H1 (cell line): ENCODE measurements at places on chromosomes 6 and 20. TPM values are rescaled to one million over a fixed set of nuclear protein-coding genes. Genes with fewer than 3 reads are reported as not detected.

DNA sequence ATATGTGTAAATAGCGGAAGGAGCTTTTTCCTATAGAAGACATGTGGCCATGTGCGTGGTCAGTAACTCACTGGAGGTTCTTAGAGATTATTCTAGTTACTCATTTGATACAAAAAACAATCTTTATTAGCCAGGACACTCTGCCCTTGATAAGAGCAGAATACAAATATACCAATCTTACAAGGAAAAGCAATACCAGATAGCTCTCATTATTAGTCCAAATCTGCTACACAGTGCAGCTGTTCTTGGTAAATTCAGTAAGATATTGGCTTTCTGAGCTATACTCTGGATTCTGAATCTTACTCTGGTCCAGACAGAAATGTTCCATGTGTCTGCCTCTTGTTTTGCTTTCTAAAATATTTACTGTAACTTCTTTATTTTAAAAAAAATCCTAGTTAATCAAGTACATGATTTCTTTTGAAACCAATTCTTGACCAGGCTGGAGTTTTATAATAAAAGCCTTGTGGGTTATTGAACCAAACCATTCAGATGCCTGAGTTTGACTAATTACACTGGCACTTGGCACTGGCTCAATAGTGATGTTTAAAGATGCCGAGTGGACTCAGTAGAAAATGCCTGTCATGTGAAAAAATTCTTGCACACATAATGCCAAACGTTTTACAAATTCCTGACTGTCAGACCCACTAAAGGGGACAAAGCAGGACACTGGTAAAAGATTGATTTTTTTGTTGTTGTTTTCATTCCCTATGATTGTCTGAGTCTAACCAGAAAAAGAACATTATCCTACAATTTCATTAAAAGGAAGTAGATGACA lies 242.8 kb upstream of the TCF21 start:
- DNase-seq: no peak
- H3K36me3 ChIP-seq: no peaks in the 10 kb centered on the region
- H3K4me3 ChIP-seq: no peak overlapping the region
- no peak overlapping the region for H3K27ac ChIP-seq
- no peaks in the 10 kb centered on the region for H3K27me3 ChIP-seq

DNA sequence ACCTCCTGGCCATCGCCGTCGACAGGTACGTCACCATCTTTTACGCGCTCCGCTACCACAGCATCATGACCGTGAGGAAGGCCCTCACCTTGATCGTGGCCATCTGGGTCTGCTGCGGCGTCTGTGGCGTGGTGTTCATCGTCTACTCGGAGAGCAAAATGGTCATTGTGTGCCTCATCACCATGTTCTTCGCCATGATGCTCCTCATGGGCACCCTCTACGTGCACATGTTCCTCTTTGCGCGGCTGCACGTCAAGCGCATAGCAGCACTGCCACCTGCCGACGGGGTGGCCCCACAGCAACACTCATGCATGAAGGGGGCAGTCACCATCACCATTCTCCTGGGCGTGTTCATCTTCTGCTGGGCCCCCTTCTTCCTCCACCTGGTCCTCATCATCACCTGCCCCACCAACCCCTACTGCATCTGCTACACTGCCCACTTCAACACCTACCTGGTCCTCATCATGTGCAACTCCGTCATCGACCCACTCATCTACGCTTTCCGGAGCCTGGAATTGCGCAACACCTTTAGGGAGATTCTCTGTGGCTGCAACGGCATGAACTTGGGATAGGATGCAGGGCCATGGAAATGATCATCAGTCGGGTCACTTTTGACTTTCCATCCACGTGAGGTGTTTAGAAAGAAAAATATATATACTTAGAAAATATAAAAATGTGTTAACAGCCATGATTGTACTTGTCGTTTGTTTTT lies 868 bp downstream of the MC3R start:
- H3K27ac ChIP-seq: no peak overlapping the region
- H3K4me3 ChIP-seq: no peak overlapping the region
- H3K27me3 ChIP-seq: no peaks in the 10 kb centered on the region
- H3K4me1 ChIP-seq: no peaks in the 10 kb centered on the region

DNA sequence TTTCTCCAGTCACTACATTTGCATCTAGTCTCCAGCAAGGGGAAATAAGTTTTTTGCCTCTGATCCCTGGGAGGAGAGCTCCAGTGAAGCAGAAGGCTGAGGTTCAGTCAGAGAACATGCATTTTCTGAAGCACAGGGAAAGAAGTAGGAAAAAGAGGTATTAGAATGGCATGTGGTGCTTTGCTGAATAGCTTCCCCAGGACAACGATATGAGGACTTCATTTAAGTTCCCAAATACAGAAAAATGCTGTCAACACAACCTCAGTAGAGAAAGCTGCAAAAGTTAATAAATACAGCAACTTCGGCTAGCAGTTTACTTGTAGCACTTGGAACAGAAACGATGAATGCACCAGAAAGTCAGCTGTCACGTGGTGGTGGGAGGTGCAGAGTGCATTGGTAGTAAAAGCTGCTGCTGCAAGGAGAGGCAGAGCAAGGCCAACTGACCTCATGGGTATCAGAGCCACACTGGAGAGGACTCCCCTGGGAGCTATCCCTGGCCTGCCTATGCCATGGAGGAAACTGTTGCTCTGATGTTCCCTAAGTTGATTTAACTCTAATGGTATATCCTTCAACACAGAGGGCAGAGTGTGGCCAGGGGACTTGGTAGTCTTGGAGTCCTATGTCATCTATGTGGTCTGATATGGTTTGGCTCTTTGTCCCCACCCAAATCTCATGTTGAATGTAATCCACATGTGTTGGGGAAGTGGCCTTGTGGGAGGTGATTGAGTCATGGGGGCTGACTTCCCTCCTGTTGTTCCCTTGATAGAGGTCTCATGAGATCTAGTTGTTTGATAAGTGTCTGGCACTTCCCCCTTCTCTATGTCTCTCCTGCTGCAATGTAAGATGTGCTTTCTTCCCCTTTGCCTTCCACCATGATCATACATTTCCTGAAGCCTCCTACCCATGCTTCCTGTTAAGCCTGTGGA lies 85.9 kb downstream of the ADTRP start:
- H3K4me3 ChIP-seq: no peak overlapping the region
- no peak overlapping the region; the same call in 1 of the 2 replicates for H3K27ac ChIP-seq
- DNase-seq: no peak
- no peaks in the 10 kb centered on the region for H3K27me3 ChIP-seq

DNA sequence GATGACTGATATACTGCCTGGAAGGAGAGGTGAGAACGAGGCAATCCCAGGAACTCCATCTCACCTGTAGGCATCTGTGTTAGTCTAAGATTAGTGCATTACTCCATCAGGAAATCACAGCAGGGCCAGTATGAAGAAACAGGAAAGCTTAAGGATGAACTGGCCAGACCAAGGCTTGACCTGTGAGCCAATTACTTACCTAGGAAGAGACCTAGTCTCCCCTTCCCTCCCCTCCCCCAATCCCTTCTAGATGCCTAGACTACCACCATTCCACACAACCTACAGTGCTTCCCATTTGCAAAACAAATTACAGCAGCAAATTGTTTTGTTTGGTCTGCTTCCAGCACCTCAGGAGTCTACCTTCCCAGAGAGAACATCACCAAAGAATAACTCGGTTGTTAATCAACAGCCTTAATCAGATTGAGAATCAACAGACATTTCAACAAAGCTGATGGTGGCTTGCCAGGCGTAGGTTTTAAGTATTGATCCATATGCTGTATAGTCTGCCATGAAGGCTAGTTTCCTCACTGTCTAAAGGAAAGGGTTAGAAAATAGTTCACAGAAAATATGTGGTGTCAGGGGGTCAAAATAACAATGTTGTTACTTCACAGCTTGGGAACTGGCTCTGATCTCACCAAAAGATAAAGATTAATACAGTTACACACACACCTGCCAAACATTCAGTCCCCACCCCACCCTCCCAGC lies 10.1 kb downstream of the PKHD1 start:
- H3K27ac ChIP-seq: 0 out of 2 replicates have a peak overlapping the region, but pooled peaks have one; percentile 34
- H3K27me3 ChIP-seq: no peaks in the 10 kb centered on the region; the same call in 1 of the 2 replicates
- peaks cover 17% of the 10 kb centered on the region; the same call in 1 of the 2 replicates for H3K4me1 ChIP-seq
- no peaks in the 10 kb centered on the region for H3K36me3 ChIP-seq

DNA sequence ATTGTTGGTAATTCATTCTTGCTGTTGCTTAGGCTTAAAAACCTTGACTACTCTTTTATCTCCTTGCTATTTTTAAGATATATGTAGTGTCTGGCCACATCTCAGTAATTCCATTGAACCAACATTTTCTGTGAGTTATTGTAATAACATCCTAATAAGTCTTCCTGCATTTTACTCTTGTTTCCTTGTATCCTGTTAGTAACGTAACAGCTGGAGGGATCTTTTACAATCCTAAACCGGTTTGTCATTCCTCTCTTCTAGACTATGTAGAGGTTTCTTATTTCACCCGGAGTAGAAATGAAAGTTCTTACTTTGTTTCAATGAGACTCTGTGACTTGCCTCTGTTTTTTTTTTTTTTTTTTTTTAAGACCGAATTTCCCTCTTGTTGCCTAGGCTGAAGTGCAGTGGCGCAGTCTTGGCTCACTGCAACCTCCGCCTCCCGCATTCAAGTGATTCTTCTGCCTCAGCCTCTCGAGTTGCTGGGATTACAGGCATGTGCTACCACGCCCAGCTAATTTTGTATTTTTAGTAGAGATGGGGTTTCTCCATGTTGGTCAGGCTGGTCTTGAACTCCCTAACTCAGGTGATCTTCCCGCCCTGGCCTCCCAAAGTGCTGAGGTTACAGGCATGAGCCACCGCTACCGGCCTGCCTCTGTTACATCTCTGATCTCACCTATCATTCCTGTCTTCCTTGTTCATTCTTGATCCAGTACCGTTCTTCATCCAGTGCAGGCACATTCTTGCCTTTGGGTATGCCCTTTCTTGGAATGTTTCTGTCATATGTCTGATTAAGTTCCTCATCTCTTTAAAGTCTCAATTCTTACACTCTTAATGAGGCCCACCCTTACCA lies 44.7 kb downstream of the NCOA3 start:
- no peak overlapping the region for H3K27ac ChIP-seq
- H3K4me3 ChIP-seq: no peak overlapping the region
- no peaks in the 10 kb centered on the region for H3K36me3 ChIP-seq
- no peak for DNase-seq

GRCh38 chr6:79949233-79949632 lies 1.9 kb upstream of the ELOVL4 start:
- no peak overlapping the region for H3K27ac ChIP-seq
- no peak for DNase-seq
- no peaks in the 10 kb centered on the region for H3K36me3 ChIP-seq
- H3K4me3 ChIP-seq: no peak overlapping the region
- no peaks in the 10 kb centered on the region for H3K27me3 ChIP-seq
- no peaks in the 10 kb centered on the region; the same call in 1 of the 2 replicates for H3K4me1 ChIP-seq

GRCh38 chr6:135118134-135118730 lies 62.9 kb upstream of the MYB start:
- DNase-seq: no peak
- H3K4me3 ChIP-seq: no peak overlapping the region
- no peaks in the 10 kb centered on the region for H3K27me3 ChIP-seq
- H3K27ac ChIP-seq: no peak overlapping the region
- H3K4me1 ChIP-seq: no peaks in the 10 kb centered on the region

GRCh38 chr6:21486115-21486514 lies 107.4 kb upstream of the SOX4 start:
- no peaks in the 10 kb centered on the region for H3K36me3 ChIP-seq
- no peak for DNase-seq
- H3K4me3 ChIP-seq: no peak overlapping the region

- no peaks in the 10 kb centered on the region for H3K27me3 ChIP-seq
- peak overlapping the region; percentile 92 for H3K27ac ChIP-seq
- no peaks in the 10 kb centered on the region for H3K36me3 ChIP-seq
- peaks cover 29% of the 10 kb centered on the region for H3K4me1 ChIP-seq
These were observed 1.7 kb upstream of the POU5F1 start for GRCh38 chr6:31171931-31172905.

DNA sequence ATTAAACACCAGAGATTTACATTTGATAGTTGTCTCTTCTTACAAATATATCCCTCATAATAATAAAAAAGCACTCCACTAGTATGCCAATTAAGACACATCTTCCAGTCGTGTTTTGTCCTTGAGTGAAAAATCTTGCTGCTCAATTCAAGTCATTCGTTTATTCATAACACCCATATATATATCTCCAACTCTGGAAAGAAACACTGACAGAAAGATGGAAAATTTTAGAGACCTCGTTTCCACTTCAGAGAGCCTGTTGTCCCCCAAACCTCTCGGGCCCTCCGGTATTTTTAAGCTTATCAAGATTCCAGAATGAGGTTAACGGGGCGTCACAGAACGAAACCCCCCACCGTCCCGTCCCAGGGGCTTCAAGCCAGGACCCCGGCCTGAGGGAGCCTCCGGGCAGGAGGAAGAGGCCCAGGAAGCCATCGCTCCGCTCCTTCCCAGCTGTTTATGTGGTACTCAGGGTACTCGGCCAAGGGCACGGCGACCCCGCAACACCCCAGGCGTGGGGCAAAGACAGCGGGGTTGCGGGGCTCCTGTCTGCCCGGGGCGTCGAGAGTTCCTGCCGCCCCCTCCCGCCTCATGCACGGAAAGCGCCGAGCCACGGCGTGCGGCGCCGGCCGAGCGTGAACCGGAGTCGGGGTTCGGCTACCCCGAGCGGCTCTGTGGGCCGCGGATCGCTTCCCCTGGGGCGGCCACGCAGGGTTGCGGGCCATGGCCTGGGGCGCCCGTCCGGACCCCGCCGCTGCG lies 623 bp upstream of the SNX9 start:
- no peak overlapping the region for H3K27ac ChIP-seq
- peaks cover 4% of the 10 kb centered on the region; the same call in 1 of the 2 replicates for H3K4me1 ChIP-seq

- DNase-seq: no peak
- H3K36me3 ChIP-seq: no peaks in the 10 kb centered on the region
- no peak overlapping the region for H3K27ac ChIP-seq
- H3K4me3 ChIP-seq: no peak overlapping the region
These were observed 9.8 kb downstream of the LYRM4 start for GRCh38 chr6:5250911-5251310.

Gene MAK
- total RNA-seq: 0.33 and 0.37 TPM in 2 replicates

Gene APOM
- total RNA-seq: 3.4 and 3.8 TPM in 2 replicates
